Stimulated activated CD4-positive, alpha-beta T cell treated with anti-CD3 and anti-CD28 coated beads, Interleukin-2, amount 100 ng/mL, for 24 hours (primary cell): ENCODE measurements at places on chromosomes 5 and 9.

DNA sequence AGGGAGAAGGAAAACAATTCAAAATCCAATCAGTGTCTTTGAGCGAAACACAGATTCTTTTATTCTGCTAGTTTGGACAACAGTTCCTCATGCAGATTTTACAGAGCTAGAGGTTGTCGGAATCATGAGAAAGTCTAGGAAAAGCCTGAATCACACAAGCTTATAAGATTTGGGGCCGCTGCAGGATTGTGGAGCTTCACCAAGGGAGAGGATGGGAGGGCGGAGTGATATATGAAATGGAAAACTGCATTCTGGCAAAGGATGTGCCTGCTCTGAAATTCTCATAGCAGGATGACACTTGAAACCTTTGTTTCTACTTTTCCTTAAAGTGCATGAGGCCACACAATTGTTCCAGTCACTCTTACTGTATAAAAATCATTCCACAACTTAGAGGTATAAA lies 134.3 kb downstream of the OR2K2 start:
- DNase-seq = no peak

- no peak for DNase-seq
Measured at GRCh38 chr9:38164659-38165221, 95.7 kb upstream of the SHB start.

DNA sequence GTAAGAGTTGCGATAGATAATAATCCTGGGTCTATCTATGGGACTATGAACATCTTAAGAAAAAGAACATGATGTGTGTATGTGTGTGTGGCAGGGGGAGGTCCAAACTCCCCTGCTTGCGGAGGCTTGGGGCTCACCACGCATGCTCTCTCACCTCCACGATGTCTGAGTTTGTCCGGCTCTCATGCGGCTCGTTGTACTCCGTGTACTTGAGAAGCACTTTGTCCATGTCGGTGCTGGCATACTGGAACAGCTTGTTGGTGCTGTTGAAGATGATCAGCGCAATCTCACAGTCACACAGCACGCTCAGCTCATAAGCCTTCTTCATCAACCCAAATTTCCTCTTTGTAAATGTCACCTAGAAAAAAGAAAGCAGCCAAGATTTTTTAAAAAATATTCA lies 78.5 kb downstream of the MEF2C start:
- no peak for DNase-seq

DNA sequence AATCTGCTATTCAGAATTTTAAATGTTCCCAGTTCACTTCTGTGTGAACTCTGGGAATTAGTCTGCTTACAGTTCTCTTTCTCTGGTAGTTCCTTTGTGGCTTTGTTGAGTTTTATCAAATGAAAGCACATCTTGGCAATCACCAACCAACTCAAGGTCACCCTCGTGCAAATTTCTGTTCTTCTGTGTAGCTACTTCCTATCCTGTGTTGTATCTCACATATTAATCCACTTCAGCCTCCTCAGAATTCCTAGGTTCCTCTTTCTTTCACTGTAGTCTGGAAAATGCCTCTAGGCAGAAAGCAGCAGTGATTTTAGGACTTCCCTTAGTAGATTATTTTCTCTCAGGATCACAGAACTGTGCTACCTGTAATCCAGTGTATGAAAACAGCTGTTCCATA lies 100.3 kb downstream of the AUH start:
- DNase-seq = no peak

GRCh38 chr5:125070961-125071360 lies 324.5 kb upstream of the ZNF608 start:
- no peak for DNase-seq

- DNase-seq = peak; percentile 42
Measured at GRCh38 chr9:6645355-6646292, at the start of gene GLDC. TSS of gene GLDC (minus strand) at chr9:6645729. CDS start at chr9:6645499, 230 bp downstream.

- DNase-seq = no peak
Measured at GRCh38 chr9:131735238-131736128, 4.4 kb downstream of the RAPGEF1 start.

DNA sequence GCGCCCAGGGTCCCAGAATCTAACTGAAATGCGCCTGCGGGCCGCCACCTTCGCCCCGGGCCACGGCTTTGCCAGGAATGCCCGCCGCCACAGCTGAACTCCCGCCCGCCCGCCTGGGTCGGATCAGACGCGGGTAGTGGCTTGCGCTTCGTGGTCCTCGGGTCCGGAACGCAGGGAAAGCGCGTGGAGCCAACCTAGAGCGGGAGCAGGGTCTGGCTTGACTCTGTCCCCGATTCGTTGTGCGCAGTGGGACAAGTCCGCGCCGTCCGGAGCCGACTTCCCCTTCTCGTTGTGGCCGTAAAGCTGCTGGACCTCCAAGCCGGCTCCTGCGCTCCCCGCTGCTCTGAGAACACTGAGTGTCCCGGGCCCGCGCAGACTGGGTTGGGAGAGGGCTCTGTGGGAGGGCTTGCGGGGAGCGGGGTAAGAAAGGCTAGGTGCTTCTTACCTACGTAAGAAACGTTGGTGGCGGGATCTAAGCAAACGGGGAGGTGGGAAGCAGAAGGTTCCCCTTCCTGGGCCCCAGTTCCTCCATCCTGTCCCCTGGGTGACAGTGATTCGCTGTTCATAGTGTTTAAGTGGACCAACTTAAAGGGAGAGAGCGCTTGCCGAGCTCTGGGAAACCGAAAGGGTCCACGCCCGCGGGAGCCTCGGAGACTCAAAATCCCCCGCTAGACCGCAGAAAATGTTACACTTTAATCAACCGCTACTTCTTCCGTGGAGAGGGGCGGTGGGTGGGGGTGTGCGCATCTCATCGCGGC lies 4.4 kb upstream of the FOXE1 start:
- DNase-seq = no peak
